Neural crest cell (in vitro differentiated cells): ENCODE measurements at places on chromosomes 13 and 19. TPM values are rescaled to one million over a fixed set of nuclear protein-coding genes. Genes with fewer than 3 reads are reported as not detected.

The KIR2DL4 gene
- not detected in 2 replicates for total RNA-seq

DNA sequence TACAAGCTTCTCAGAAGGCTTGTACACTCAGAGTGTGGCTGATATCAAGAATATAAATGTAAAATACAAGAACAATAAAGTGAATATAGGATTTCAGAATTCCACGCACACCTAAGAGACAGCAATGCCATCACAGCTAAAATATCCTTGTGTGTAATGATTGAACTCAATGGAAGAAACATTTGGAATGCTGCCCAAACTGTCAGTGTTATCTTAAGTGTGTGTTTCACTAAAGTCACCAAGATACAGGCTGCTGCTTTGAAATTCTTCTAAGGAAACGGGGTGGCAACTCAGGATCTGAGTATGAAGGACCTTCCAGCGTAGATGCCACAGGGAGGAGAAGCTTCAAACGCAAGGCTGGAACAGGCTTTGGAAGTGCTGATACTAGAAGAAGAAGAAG is 86.8 kb downstream of the SGCG start:
- DNase-seq = no peak
- no peak overlapping the region for H3K27ac ChIP-seq
- peaks cover 5% of the 10 kb centered on the region for H3K36me3 ChIP-seq
- no peaks in the 10 kb centered on the region for H3K4me1 ChIP-seq
- H3K27me3 ChIP-seq = no peaks in the 10 kb centered on the region
- H3K4me3 ChIP-seq = no peak overlapping the region

- no peak overlapping the region for H3K27ac ChIP-seq
- no peak overlapping the region for H3K4me3 ChIP-seq
These were observed 4.9 kb downstream of the FXYD3 start for GRCh38 chr19:35120492-35120891.

DNA sequence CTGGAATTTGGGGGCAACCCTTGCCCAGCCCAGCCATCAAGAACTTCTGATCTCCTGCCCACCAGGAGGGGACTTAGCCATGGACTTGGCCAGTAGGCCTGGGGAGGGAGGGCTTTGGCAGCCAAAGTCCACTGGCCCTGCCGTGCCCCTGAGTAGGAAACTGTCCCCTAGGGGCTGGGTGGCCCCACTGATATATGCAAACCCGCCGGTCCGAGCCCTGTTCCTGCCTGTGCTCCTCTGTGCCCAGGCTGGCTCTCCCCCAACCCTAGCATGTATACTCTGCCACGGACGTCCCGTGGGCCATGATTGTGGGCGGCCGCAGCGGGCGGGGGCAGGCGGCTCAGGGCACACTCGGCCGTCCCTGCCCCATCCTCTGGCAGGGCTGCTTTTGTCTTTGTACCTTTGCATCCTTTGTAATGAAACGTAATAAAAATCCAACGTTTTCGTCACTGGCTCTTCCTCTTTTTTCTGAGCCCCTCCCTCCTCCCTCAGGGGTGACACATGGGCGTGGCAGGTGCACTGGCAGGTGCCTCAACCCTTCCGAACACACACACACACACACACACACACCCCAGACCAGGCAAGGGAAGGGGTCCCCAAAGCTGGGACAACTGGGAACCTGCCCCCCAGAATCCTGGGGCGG is 9.1 kb downstream of the COMP start:
- H3K27ac ChIP-seq = no peak overlapping the region
- no peaks in the 10 kb centered on the region for H3K36me3 ChIP-seq
- peaks cover 65% of the 10 kb centered on the region for H3K27me3 ChIP-seq
- peaks cover 11% of the 10 kb centered on the region for H3K4me1 ChIP-seq

The HSH2D gene
- total RNA-seq = not detected in 2 replicates

The CYP2S1 gene
- total RNA-seq = 0.39 TPM in 1 of 2 replicates, not detected in the other

The TMEM150B gene
- total RNA-seq = not detected in 2 replicates

GRCh38 chr19:23118400-23118799 is 1.6 kb downstream of the ZNF730 start:
- H3K27me3 ChIP-seq = peaks cover 5% of the 10 kb centered on the region
- peaks cover 30% of the 10 kb centered on the region for H3K4me1 ChIP-seq
- H3K27ac ChIP-seq = no peak overlapping the region
- DNase-seq = no peak
- H3K36me3 ChIP-seq = peaks cover 39% of the 10 kb centered on the region

The ZNF492 gene
- total RNA-seq = not detected in 2 replicates

GRCh38 chr13:76711550-76712182 is 174.5 kb downstream of the KCTD12 start:
- H3K4me1 ChIP-seq = peaks cover 11% of the 10 kb centered on the region
- H3K27me3 ChIP-seq = no peaks in the 10 kb centered on the region
- H3K36me3 ChIP-seq = no peaks in the 10 kb centered on the region
- no peak overlapping the region for H3K27ac ChIP-seq
- no peak overlapping the region for H3K4me3 ChIP-seq

GRCh38 chr13:22839603-22840530 is 340.9 kb upstream of the SGCG start:
- H3K4me1 ChIP-seq = no peaks in the 10 kb centered on the region
- no peaks in the 10 kb centered on the region for H3K27me3 ChIP-seq
- peak overlapping the region; percentile 59 for H3K27ac ChIP-seq
- no peak overlapping the region for H3K4me3 ChIP-seq
- DNase-seq = no peak

DNA sequence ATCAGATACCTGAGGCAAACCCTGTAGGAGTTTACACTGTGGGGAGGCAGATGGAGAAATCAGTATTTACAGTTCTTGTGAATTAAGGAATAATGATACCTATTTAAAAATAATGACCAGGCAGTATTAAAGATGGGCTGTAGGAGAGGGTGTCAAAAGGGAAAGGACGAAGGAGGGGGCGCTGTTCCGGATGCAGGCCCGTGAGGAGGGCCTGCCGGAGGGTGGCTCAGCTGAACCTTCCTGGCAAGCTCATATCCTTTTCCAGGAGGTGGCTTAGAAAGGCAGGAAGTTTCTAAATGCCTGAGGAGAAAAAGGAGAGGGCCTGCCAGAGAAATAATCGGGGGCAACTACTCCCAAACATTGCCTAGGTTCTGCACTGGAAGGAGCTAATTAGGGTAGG is 46.6 kb downstream of the MBNL2 start:
- H3K4me1 ChIP-seq = peaks cover 43% of the 10 kb centered on the region
- no peak for DNase-seq
- H3K36me3 ChIP-seq = peaks cover 2% of the 10 kb centered on the region
- no peaks in the 10 kb centered on the region for H3K27me3 ChIP-seq
- no peak overlapping the region for H3K4me3 ChIP-seq
- H3K27ac ChIP-seq = peak overlapping the region; percentile 55
